ENCODE measurements at places on chromosomes 12 and 14. TPM values are rescaled to one million over a fixed set of nuclear protein-coding genes. Genes with fewer than 3 reads are reported as not detected.

DNA sequence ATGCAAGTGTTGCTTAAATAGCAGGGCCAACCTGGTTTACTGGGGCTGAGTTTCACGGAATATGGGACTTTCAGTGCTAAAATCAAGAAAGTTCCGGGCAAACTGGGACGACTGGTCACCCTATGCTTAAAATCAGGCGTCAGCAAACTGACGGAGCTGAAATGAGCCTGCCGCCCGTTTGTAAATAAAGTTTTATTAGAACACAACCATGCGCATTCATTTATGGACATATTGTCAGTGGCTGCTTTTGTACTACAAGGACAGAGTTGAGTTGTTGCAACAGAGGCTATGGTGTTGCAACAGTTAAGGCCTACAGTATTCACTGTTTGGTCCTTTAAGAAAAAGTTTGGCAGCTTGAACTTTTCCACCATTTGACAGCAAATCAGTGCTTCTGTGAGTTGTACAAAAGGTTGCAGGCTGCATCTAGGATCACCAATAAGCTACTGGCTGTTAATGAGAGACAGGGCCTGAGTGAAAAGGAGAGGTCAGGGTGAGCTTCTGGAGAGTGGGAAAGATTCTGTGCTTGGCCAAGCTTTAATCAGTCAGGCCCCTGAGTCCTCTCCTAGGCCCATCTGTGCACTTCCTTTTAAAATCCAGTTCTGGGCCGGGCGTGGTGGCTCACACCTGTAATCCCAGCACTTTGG is 13.3 kb downstream of the SELPLG start:
- DNase-seq = peak; percentile 85

- DNase-seq = no peak
Measured at GRCh38 chr12:5236022-5236640, 192.5 kb downstream of the KCNA5 start.

The ACVRL1 gene
- total RNA-seq = 56.5 TPM

GRCh38 chr12:1474574-1475153 is 119.7 kb downstream of the FBXL14 start:
- DNase-seq = peak; percentile 92

GRCh38 chr12:113214895-113215400 is 6.3 kb upstream of the TPCN1 start:
- peak; percentile 98 for DNase-seq

DNA sequence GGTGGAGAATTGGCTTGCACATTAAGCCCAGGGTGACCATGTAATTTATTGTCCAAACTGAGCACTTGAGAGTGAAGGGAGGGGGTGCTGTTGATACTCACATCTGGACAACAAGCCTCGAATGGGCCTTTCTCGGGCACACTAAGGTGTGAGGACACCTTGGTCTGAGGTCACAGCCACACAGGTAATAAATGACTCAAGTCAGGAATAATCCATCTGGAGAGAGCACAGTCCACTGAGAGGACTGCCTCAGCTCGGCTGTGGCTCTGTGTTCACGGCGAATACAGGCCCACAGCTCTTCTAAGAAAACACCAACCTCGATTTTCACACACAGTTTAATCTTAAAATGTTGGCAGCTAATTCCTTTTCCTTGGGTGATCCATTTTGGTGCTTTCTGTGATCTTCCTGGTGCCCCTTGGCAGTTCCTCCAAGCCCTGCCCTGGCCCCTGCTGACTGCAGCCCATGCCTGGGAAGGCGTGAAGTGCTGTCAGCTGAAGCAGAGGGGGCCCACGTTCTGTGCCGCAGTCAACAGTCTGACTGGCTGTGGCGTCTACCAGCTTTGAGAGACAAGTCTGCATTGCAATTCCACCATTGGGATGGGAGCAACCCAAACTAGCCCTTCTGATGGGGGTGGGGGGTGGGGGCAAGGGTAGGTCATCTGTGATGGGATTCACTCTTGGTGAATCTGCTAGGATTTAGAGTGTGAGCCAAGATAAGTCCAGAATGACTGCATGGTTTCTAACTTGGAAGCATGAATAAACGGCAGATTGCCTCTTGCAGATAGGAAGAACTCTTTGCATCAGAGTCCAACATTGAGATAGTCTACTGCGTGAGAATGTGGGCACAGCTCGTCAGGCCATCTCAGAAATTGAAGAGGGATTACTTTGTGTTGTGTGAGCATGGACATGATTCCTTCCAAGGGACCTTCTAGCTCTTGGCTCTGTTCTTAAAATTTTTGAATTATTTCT is 42.8 kb downstream of the ZNF664 start:
- no peak for DNase-seq

- no peak for DNase-seq
Measured at GRCh38 chr14:97337670-97338069, 540.5 kb downstream of the VRK1 start.

The DAZAP2 gene
- 125 TPM for total RNA-seq

- no peak for DNase-seq
Measured at GRCh38 chr12:88802096-88802706, 221.9 kb upstream of the KITLG start.

DNA sequence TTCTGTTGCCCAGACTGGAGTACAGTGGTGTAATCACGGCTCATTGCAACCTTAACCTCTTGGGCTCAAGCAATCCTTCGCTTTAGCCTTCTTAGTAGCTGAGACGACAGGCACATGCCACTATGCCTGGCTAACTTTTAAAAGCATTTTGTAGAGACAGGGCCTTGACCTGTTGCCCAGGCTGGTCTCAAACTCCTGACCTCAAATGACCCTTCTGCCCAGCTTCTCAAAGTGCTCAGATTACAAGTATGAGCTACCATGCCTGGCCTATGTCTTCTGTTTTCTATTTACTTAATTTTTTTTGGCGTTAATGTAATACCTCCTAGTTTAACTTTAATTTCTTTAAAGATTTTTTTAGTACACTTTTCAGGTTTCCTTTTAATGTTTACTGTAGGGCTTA is 20.6 kb upstream of the KLRF1 start:
- no peak for DNase-seq

The PZP gene
- total RNA-seq = not detected

GRCh38 chr14:30134936-30135335 is 207.3 kb upstream of the PRKD1 start:
- DNase-seq = no peak

GRCh38 chr12:83826112-83826511 is 1086.5 kb downstream of the SLC6A15 start:
- DNase-seq = peak; percentile 18

DNA sequence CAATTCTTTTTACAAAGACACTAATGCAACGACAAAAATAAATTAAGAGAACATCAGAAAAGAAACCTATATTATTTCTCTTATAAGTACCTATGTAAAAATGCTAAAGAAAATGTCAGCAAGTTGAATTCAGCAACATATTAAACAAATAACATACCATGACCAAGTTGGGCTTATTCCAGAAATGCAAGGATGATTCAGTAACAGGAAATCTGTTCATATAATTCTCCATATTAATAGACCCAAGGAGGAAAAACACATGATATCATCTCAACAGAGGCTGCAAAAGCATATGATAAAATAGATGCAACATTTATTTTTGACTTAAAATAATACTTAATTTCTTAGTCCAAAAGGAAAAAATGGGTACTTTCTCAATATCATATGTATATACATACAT is 25.1 kb upstream of the GPHB5 start:
- DNase-seq = peak; percentile 6

The FERMT2 gene
- 133 TPM for total RNA-seq

GRCh38 chr12:106906715-106907114 is 49.0 kb upstream of the TMEM263 start:
- no peak for DNase-seq

The KLRK1 gene
- not detected for total RNA-seq

DNA sequence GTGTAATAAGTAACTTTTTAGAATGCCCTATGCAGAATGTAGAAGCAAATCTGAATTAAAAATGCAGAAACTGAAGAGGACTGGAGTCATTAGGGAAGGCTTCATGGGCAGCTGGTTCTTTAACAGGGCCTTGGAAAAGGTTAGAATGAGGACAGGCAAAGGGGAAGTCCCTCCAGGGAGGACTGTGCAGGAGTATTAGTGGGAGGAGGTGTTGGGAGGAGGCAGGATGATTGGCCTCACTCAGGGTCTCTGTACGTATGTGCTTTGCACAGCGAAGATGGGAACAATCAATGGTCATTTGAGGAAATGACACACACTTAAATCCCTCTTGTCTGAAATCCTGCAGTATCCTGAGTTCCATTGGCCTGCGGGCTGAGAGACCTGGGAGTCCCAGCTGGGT is 119.7 kb downstream of the PTCSC3 start:
- DNase-seq = no peak

- DNase-seq = no peak
Measured at GRCh38 chr12:4148418-4149056, 125.0 kb upstream of the CCND2 start.

The ABCB9 gene
- total RNA-seq = 10.3 TPM

DNA sequence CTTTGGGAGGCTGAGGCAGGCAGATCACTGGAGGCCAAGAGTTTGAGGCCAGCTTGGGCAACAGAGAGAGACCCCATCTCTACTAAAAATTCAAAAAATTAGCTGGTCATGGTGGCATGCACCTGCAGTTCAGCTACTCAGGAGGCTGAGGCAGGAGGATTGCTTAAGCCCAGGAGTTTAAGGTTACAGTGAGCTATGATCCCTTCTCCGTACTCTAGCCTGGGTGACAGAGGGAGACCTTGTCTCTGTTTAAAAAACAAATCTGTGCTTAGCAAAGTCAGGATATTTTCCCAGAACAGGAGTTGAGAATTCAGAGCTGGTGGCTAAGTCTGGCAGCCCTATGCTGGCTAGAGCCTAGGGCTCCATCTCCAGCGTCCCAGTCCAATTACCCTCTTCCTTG is 142.9 kb upstream of the PZP start:
- no peak for DNase-seq

DNA sequence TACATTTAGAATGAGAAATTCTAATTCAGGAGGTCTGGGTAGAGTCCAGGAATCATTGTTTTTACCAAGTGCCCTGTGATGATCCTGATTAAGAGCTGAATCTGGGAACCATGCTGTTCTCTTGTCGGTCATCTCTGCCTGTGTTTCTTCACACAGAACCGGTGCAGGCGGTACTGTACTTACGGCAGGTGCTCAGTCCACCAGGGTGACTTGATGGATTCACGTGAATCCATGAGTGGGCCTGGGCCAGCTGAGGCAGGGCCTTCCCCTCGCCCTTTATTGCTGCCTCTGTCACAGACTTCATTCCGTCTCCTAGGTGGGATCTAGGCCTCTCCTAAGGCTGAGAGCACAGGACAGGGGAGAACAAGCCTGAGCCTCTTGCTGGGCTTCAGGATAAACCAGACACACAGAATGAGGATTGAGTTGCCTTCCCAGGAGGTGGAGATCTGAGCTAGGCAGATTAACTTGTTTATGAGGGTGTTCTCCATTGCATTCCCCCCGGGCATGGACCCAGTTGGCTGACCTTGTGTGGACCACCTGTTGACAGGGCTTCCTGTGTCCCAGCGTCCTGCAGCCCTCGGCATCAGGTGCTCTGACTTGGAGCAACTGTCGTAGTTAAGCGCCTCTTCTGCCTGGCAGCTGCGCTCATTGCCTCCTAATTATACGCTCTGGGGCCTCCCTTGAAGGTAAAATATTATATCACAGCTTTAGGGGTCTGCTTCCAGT is 42.1 kb downstream of the B4GALNT3 start:
- DNase-seq = no peak
